ENCODE measurements at places on chromosomes 16 and 17.
A peak's percentile ranks its signal among the peaks of the same experiment; 100 is the strongest.

DNA sequence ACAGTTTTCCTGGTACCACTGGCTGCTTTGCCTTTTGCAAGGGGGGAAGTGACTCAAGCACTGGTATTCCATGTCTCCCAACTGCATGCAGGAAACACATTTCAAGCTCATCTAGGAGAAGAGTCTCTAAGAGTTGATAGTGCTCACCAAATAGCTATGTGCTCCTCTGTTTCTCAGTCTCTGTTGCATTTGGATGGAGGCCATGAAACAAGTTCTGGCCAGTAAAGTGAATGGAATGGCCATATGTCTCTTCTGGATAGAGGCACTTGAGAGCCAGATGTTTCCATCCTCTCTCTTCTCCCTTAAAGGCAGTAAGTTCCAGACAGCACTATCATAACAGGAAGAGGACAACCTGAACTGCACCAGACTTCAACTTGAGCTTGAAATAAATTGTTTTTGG is 60.6 kb downstream of the C16orf82 start:
- DNase-seq = no peak

DNA sequence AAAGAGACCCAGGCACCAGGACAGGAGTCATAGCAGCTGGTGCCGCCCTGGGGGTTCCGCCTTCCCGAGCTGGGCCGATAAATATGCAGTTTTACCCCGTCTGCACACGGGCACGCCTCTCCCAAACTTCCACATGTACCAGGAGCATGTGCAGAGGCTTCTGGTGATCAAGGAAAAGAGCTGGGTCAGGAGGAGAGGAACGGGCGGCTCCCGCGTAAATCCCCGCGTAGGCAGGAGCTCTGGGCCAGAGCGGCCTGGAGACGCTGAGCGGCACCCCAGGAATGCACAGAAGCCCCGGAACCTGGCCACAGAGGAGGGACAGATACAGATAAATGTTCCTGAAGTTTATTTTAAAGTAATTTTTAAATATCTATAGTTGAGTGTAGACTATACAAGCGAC is 46.6 kb upstream of the METRNL start:
- DNase-seq = no peak

DNA sequence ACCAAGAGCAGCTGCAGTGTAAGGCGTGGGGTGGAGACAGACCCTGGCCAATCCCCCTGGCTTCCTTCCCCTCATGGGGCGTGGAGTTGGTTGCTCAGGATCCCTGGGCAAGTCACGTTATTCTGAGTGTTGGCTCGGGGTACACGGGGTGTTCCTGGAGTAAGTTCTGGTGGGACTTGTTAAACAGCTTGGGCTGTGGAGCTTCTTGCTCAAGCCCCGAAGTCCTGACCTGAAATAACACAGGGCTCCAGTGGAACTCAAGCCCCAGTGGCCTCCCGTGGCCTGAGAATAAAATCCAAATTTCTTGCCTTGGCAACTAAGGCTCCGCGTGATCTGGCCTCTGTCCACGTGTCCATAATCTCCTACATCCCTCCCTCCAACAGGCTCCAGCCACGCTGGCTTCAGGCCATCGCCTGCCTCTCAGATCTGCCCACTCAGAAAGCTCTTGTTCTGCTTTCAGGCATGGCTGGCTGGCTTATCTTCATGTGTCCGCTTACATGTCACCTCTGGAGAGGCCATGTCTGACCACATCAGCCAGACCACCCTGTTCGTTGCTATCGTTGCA is 49.3 kb upstream of the BCO1 start:
- no peak for DNase-seq

GRCh38 chr17:83136931-83137330 is 57.5 kb downstream of the METRNL start:
- DNase-seq = no peak

DNA sequence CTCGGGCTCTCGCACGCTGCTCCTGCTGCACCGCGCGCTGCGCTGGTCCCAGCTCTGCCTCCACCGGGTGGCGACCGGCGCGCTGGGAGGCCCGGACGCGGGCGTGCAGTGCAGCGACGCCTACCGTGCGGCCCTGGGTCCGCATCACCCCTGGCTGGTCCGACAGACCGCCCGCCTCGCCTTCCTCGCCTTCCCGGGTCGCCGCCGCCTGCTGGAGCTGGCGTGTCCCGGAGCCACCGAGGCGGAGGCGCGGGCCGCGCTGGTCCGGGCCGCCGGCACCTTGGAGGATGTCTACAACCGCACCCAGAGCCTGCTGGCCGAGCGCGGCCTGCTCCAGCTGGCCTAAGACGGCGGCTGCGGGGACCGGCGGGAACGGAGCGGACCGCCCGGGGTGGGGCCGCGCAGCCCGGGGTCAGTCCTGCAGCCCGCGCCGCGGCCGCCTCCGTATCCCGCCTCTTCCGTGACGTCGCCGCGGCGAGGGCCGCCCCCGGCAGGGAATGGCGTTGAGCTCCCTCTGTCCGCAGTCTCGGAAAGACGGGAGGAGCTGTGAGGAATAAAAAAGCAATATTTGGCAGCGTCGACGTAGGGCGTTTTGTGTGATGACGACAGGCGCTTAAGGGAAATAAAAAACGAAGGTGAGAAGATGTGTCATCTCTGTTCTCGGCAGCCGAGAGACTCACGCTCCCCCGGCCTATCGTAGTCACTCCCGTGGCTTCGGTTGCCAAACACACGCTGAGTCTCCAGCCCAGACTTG is 1.4 kb downstream of the GLTPD2 start:
- peak; percentile 94 for DNase-seq

- no peak for DNase-seq
Measured at GRCh38 chr17:29051194-29051593, 8.3 kb downstream of the PIPOX start.

DNA sequence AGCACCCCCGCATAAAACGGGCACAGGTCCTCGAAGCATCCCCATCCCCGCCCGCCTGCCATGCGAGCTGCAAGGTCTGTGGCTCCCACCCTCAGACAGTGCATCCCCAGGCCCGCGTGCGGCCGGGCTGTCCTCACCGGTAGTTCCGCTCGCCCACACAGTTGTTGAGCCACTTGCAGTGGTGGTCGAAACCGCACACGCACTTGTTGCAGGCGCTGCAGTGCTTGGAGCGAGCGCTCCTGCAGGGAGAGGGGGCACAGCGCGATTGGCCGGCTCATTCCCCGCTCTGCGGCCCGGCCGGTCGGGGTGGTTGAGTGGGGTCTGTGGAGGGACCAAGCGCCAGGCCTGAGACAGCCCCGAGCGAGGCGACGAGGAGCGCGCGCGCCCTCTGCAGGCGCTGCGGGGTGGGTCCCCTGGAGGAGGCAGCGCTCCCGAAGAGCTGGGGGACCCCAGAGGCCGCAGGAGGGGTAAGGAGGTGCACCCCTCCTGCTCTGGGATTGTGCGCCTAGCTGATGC is 6.0 kb upstream of the TPPP3 start:
- DNase-seq = no peak

GRCh38 chr16:87040169-87041117 is 276.7 kb downstream of the C16orf95 start:
- no peak for DNase-seq

- peak; percentile 36 for DNase-seq
Measured at GRCh38 chr17:3710951-3711383, 12.7 kb upstream of the HASPIN start.

- DNase-seq = no peak
Measured at GRCh38 chr17:38743556-38744171, 4.5 kb downstream of the PCGF2 start.

DNA sequence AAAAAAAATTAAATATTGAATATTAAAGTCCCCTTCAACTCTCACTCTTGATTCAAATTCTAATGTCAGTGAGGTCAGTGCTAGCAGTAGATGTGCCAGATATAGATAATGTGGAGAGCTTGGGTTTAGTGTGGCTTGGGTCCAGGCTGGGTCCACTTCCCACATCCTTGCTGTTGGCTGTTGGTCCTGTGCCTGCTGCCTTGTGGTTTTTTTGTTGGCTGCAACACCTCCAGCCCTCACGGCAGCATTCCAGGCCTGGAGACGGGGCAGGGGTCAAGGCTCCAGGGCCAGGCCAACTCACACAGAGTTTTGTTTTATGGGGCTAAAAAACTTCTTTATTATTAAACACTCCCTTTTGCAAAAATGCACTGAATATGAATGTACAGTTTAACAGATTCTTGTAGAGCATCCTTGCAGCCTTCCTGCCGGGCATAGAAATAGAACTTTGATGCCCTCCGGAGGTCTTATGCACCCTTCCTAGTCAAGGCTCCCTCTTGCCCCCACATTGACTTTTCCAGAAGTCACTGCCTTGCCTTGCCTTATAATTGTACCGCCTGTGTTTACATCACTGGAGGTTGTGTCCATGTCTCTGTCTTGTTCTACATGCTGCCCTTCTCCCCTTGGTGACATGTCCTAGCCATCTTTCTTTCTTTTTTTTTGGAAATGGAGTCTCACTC is 25.5 kb upstream of the MYO15B start:
- no peak for DNase-seq

GRCh38 chr17:1241929-1242328 is 28.3 kb upstream of the BHLHA9 start:
- DNase-seq = no peak

DNA sequence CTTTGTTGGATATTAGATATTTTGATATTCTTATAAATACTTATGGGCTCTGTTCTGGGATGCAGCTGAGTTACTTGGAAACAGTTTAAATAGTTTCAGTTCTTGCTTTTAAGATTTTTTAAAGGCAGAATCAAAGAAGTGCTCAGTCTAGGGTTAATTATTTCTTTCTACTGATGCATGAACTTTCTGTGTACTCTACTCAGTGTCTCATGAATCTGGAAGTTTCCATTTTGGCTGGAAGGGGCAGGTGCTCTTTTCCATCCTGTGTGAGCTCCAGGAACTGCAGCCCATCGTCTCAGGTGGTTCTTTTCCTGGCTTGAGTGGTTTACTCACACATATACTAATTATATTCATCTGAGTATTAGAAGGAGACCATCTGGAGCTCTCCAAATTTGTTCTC is 61.1 kb upstream of the CPHXL start:
- DNase-seq = no peak

All from RWPE1 (cell line).